ENCODE measurements at places on chromosomes 7 and 10.
A peak's percentile ranks its signal among the peaks of the same experiment; 100 is the strongest.

- DNase-seq = no peak
Measured at GRCh38 chr10:99318048-99318447, 11.1 kb upstream of the CNNM1 start.

DNA sequence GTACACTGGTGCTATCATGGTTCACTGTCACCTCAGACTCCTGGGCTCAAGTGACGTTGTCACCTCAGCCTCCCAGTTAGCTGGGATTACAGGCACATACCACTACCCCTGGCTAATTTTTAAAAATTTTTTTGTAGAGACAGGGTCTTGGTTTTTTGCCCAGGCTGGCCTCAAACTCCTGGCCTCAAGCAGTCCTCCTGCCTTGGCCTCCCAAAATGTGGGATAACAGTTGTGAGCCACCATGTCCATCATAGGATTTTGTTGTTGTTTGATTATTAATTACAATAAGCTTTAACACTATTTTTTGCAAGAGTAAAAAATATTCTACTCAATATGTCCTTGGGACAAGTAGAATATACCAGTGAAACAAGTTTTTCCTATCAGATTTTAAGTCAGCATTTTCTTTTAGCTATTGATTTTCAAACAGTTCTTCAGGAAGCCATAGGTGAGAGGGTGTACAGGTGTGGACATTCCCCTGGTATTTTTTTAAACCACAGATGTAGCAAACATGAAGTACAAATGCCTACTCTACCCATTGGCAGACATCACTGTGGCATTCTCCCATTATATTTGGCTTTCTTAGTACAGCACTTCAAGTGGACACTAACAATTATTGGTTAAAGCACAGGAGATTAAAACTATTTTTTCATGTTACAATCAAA lies 18.7 kb downstream of the KMT2E start:
- DNase-seq = no peak

DNA sequence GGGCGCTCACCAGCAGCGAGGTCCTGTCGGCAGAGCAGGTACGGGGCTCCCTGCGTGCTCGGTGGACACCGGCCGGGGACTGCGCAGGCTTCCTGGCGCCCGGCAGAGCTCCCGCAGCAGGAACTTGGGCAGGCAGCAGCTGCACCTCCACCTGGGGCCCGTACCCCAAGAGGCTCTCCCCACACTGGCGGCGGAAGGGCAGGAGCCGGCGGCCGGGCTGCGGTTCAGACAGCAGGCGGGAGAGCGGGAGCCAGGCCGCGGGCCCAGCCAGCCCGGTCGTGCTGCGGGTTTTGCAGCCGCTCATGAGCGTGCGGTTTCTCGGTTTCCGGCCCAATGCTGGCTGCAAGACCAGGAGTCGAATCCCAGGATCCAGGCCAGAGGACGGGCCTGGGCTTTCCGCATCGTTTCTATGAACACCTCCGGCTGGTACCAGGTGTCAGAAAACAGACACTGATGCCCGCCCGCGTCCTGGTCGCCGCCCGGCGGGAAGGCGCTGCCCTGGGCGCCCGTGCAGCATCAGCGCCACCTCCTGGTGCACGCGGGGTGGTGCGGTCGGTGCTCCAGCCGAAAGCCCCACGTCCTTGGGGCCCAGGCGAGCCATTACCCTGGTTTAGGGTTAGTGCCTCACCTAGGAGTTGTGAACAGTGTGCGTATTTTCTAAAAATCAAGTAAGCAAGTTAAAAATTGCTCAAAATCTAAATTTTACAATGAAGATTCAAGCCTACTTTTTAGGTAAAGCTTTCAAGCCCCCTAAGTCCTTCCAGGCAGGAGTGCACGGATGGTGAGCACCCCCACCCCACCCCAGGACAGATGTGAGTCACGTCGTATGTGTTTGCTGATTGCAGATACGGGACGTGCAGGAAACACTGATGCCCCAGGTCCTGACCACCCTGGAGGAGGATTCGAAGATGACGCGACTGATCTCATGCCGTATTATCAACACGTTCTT lies 47.4 kb upstream of the PRKAR1B start:
- peak; percentile 76 for DNase-seq

GRCh38 chr10:88991899-88992320 lies 1.3 kb downstream of the FAS start:
- DNase-seq = no peak

DNA sequence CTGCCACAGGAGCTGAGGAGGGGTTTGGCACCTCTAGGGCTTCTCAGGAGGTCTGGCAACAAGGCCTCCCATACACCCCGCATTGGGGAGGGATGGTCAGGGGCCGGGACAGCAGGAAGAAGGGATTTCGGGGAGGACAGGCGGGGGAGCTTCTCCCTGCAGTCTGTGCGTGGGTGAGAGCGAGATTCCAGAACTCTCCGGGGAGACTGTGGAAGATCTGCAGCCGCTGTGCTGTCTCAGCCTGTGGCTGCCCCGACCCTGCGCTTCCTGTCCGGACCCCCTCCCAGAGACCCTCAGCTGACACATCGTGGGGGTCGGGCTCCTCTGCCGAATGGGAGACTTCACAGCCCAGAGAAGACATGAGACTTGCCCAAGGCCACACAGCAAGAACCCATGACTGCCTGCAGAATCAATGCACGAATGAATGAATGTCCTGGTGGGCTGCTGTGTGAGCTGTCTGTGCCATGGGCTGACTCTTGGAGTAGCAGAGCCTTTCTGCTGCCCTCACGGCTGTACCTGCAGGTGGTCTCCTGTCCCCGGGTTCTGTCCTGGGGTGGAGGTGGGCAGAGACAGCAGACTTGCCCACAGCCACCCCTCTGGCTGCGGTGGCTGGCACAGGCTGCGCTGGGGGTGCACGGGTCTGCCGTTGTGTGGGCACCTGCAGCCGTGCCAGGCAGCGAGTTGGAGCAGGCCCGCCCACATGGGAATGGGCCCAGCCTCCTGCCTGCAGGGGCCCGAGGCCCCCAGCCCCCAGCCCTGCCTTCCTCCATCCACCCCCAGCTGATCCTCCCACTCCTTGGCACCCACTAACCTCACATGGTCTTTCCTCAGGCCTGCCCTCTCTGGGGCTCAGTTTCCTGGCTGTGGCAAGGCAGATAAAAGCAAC lies 16.3 kb upstream of the LFNG start:
- no peak for DNase-seq

GRCh38 chr10:4059471-4060138 lies 274.6 kb upstream of the KLF6 start:
- no peak for DNase-seq

- DNase-seq = no peak
Measured at GRCh38 chr7:19095353-19095860, 22.0 kb downstream of the TWIST1 start.

Data from activated CD4-positive, alpha-beta memory T cell treated with anti-CD3 and anti-CD28 coated beads for 36 hours (primary cell).